ENCODE measurements at places on chromosomes 3 and 15.

GRCh38 chr3:162295323-162295983 is 798.8 kb downstream of the OTOL1 start:
- DNase-seq: no peak

GRCh38 chr3:170869645-170870593 is at the start of gene RPL22L1:
RPL22L1 (minus strand) TSS chr3:170870195; CDS start chr3:170870167, 28 bp downstream.
- DNase-seq: peak; percentile 99

GRCh38 chr3:129812589-129812988 is 80.9 kb downstream of the TMCC1 start:
- DNase-seq: no peak

- DNase-seq: no peak
Measured at GRCh38 chr3:52707585-52707984, 1.7 kb downstream of the SPCS1 start.

DNA sequence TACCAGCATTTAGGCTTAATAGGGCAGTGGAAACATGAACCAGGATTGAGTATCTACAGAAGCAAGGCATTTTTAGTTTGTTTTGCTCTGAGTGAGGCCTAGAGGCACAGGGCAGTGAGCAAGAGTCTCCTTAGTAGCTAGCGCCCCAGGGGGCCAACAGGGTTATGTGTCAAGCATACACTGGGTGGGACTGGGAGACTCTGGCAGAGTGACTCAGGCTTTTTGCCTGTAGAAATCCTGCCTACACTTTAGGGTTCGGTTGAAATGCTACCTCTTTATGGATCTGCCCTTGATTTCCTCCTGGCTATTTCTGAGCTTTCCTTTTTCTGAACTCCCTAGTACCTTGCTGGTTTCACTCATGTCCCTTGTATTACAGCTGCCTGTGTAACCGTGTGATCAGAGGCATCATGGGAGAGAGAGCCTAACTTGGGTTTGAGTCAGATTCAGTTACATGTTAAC is 72.2 kb downstream of the TOP2B start:
- no peak for DNase-seq

- no peak for DNase-seq
Measured at GRCh38 chr3:141373768-141374526, 5.6 kb downstream of the ZBTB38 start.

GRCh38 chr3:10467904-10468612 is 37.3 kb downstream of the ATP2B2 start:
- no peak for DNase-seq

DNA sequence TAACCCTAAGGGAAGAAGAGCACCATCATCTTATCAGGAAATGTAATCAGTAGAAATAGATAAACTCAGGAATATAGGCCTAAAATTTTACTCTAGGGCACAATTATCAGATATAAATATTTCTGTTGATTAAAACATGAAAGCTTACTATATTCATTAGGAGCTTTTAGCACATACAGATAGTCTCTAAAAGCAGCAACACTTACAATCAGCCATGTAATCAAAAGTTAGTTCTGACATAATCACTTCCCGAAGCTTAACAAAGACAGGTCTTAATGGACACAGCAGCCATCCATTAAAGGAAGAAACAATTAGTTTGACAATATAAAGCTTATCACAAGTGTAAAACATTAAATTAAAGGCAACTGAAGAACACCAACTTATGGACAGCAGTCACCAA is 30.6 kb downstream of the DCLK3 start:
- DNase-seq: no peak

DNA sequence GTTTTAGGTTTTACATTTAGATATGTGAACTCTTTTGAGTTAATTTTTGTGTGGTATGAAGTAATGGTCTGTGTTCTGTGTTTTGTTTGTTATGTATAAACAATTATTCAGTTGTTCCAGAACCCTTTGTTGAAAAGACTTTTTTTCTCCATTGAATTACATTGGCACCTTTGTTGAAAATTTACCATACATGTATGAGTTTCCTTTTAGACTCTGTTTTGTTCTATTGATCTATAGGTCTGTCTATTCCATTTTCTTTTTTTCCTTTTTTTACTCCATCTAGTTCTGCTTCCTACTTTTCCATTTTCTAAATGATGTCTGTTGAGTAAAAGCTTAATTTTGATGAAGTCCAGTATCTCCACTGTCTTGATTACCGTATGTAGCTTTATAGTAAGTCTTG is 31.4 kb downstream of the ARIH2 start:
- no peak for DNase-seq

GRCh38 chr15:27361438-27361837 is 390.5 kb downstream of the GABRG3 start:
- no peak for DNase-seq

GRCh38 chr3:196344663-196345062 is 6.5 kb upstream of the TM4SF19 start:
- DNase-seq: no peak

GRCh38 chr3:32848215-32848614 is 30.4 kb downstream of the TRIM71 start:
- no peak for DNase-seq
